ENCODE measurements at places on chromosomes 7 and 10. TPM values are rescaled to one million over a fixed set of nuclear protein-coding genes. Genes with fewer than 3 reads are reported as not detected.

ZNF804B gene
- total RNA-seq: not detected

DNA sequence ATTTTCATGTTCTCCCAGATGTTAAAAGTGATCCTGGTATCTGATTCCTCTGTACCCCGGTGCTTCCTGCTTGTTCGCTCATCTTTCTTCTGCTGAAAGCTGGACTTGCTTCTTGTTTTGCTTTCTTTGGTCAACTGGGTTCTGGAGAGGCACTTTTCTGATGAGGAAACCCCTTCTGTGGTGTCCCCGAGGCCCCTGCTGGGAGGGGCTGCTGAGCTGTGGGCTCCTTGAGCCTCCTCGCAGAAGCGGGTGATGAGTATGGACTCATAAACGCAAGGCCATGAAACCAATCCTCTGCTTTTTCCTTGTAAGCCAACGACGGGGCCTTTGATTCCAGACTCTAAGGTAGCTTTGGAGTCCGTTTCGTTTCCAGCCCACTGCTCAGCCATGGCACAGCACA is 7.8 kb downstream of the WIPI2 start:
- no peak overlapping the region for H3K4me3 ChIP-seq
- no peaks in the 10 kb centered on the region for H3K27me3 ChIP-seq
- no peaks in the 10 kb centered on the region for H3K4me1 ChIP-seq
- H3K27ac ChIP-seq: no peak overlapping the region

- no peaks in the 10 kb centered on the region for H3K4me1 ChIP-seq
- no peak overlapping the region for H3K27ac ChIP-seq
- DNase-seq: no peak
- H3K4me3 ChIP-seq: no peak overlapping the region
These were observed 8.2 kb upstream of the ZC3HAV1 start for GRCh38 chr7:139117599-139118233.

DNA sequence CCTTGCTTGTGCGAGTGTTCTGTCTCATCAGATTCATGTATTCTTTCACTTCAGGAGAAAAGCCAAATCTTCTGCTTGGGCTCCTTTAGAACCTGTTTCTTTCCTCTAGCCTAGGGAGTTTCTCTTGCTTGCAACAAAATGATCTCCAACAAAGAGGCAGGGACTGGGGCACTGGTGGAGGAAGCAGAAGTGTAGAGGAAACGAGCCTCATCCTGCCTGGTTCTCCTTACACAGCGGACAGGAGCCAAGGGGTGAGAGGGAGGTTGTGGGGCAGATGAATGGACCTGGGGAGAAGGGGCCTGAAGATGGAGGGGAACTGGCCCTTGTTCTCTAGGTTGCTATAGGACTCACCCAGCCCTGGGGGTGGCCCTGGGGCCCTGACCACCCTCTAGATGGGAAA is 141.1 kb downstream of the PKD1L1 start:
- no peak for DNase-seq
- no peaks in the 10 kb centered on the region for H3K27me3 ChIP-seq
- H3K4me1 ChIP-seq: peaks cover 8% of the 10 kb centered on the region
- H3K36me3 ChIP-seq: no peaks in the 10 kb centered on the region

SPDYE6 gene
- not detected for total RNA-seq

RNLS gene
- total RNA-seq: 3.8 TPM

ICA1 gene
- total RNA-seq: 3.5 TPM

GRCh38 chr10:36254199-36254598 is 612.1 kb upstream of the FZD8 start:
- no peak overlapping the region for H3K27ac ChIP-seq
- no peaks in the 10 kb centered on the region for H3K36me3 ChIP-seq
- H3K4me1 ChIP-seq: no peaks in the 10 kb centered on the region
- H3K4me3 ChIP-seq: no peak overlapping the region
- H3K27me3 ChIP-seq: no peaks in the 10 kb centered on the region

GRCh38 chr10:23358357-23358756 is 13.8 kb upstream of the C10orf67 start:
- no peak overlapping the region for H3K27ac ChIP-seq
- H3K36me3 ChIP-seq: no peaks in the 10 kb centered on the region
- no peaks in the 10 kb centered on the region for H3K4me1 ChIP-seq

DNA sequence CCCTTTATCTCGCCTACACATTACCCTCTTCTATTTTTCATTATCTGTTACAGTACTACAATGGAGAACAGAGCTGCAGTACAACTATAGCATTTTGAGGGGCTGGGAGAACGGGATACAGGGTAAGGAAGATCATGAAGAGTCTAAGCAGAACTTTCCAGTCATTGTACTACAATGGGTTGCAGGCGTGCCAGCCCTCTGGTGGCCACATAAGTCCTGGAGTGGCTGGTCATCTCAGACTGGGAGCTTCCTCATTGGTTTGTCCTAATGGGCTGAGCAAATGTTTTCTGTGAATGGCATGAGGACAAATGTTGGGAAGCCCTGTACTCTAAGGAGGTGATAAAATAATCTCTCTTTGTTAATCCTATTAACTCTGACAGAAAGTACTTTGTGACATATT is 33.0 kb downstream of the TMEM106B start:
- H3K36me3 ChIP-seq: peaks cover 1% of the 10 kb centered on the region
- H3K27ac ChIP-seq: no peak overlapping the region
- DNase-seq: no peak
- H3K27me3 ChIP-seq: no peaks in the 10 kb centered on the region
- H3K4me3 ChIP-seq: no peak overlapping the region

- H3K27me3 ChIP-seq: peaks cover 63% of the 10 kb centered on the region
- no peak overlapping the region for H3K27ac ChIP-seq
- DNase-seq: no peak
- H3K4me3 ChIP-seq: no peak overlapping the region
- no peaks in the 10 kb centered on the region for H3K4me1 ChIP-seq
- H3K36me3 ChIP-seq: no peaks in the 10 kb centered on the region
These were observed 135.3 kb upstream of the VIPR2 start for GRCh38 chr7:159280008-159280407.

NANOS1 gene
- 3.0 TPM for total RNA-seq

DNA sequence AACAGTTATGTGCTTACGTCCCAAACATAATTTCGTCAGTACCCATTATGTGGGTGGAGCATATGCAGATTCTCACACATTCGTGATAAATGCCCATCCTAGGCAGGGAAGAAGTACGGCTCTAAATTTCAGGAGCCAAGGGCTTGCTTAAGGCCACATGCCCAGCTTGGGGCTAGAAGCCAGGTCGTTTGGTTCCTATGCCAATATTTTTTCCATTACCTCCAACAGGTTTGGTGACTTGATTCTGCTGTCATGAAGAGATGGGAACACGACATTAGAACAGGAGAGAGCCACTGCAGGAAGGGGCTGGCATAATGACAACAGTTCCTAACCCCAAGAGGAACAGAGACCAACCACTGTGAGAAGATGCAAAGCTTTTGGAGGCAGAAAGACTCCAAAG is 85.1 kb downstream of the HIPK2 start:
- no peak overlapping the region for H3K27ac ChIP-seq
- H3K4me1 ChIP-seq: peaks cover 12% of the 10 kb centered on the region
- DNase-seq: no peak
- H3K27me3 ChIP-seq: no peaks in the 10 kb centered on the region
- peaks cover 10% of the 10 kb centered on the region for H3K36me3 ChIP-seq

HNRNPH3 gene
- total RNA-seq: 238 TPM

BICC1 gene
- 2.5 TPM for total RNA-seq

- no peaks in the 10 kb centered on the region for H3K36me3 ChIP-seq
- H3K27ac ChIP-seq: no peak overlapping the region
- no peaks in the 10 kb centered on the region for H3K27me3 ChIP-seq
- H3K4me3 ChIP-seq: peak overlapping the region; percentile 87
- no peak for DNase-seq
- peaks cover 35% of the 10 kb centered on the region for H3K4me1 ChIP-seq
These were observed 1.5 kb downstream of the EEPD1 start for GRCh38 chr7:36154255-36155212.

GRCh38 chr7:140972876-140973829 is 41.6 kb downstream of the MRPS33 start:
- peaks cover 8% of the 10 kb centered on the region for H3K4me1 ChIP-seq
- no peaks in the 10 kb centered on the region for H3K36me3 ChIP-seq
- no peak overlapping the region for H3K27ac ChIP-seq
- H3K4me3 ChIP-seq: no peak overlapping the region
- no peaks in the 10 kb centered on the region for H3K27me3 ChIP-seq

FAM25C gene
- total RNA-seq: not detected

GRCh38 chr7:105352901-105353668 is 35.6 kb downstream of the SRPK2 start:
- no peak overlapping the region for H3K4me3 ChIP-seq
- no peaks in the 10 kb centered on the region for H3K36me3 ChIP-seq
- H3K27ac ChIP-seq: no peak overlapping the region
- no peaks in the 10 kb centered on the region for H3K27me3 ChIP-seq

DNA sequence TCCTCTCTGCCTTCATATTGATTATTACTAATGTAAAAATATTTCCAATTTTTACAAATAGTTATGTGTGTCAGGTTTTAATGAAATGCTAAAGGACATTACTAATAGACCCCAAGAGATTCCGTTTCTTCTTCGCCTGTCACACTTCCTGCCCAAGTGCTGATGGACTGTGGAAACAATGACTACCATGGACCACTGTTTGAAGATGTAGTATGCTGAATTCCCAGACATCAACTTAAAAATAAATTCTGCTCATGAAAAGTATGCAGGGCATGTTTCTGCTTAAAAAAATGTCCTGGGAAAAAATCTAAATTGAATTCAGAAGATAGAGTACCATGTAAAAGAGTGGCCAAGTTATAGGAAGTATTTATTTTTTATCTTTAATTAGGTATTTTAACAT is 52.1 kb downstream of the ST7 start:
- no peak overlapping the region for H3K27ac ChIP-seq
- H3K4me1 ChIP-seq: no peaks in the 10 kb centered on the region
- no peaks in the 10 kb centered on the region for H3K36me3 ChIP-seq
- H3K27me3 ChIP-seq: no peaks in the 10 kb centered on the region

LSM5 gene
- total RNA-seq: 101 TPM

Data from neural crest cell (in vitro differentiated cells).